ENCODE measurements at places on chromosomes 3 and 15. TPM values are rescaled to one million over a fixed set of nuclear protein-coding genes. Genes with fewer than 3 reads are reported as not detected.

NR2E3 gene
- not detected for total RNA-seq

GRCh38 chr3:183015185-183015584, 34.8 kb upstream of the DCUN1D1 start:
- H3K27ac ChIP-seq: no peak overlapping the region
- no peaks in the 10 kb centered on the region for H3K4me1 ChIP-seq
- no peaks in the 10 kb centered on the region for H3K27me3 ChIP-seq
- H3K36me3 ChIP-seq: peaks cover 24% of the 10 kb centered on the region
- H3K4me3 ChIP-seq: no peak overlapping the region

DNA sequence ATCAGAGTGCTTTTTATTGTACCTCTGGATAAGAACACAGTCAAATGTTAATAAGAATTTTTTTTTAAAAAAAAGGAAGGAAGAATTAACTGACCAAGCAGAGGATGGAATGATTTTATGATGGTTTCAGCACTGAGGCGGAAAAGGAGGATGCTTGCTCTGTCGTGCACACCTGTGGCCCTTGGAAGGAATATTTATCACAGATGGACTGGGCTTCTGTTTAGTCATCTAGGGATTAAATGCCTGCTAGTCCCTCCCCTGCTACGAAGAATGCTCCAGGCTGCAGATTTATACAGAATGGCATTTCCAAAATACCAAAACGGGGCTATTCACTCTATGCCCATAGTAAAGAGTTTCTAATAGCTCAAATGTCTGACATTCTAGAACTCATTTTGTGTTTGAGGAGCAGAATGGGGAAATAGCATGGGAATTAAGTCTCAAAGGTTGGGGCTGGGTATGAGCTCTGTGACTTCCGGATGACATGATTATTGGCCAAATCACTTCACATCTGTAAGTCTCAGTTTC, 92.8 kb upstream of the BCL6 start:
- H3K27me3 ChIP-seq: no peaks in the 10 kb centered on the region
- peaks cover 9% of the 10 kb centered on the region for H3K36me3 ChIP-seq
- no peak overlapping the region for H3K4me3 ChIP-seq
- H3K27ac ChIP-seq: no peak overlapping the region

GRCh38 chr3:62335196-62335595, 38.2 kb downstream of the FEZF2 start:
- no peaks in the 10 kb centered on the region for H3K36me3 ChIP-seq
- H3K27ac ChIP-seq: no peak overlapping the region
- DNase-seq: no peak
- no peaks in the 10 kb centered on the region for H3K27me3 ChIP-seq
- H3K4me1 ChIP-seq: no peaks in the 10 kb centered on the region
- no peak overlapping the region for H3K4me3 ChIP-seq

- H3K4me3 ChIP-seq: no peak overlapping the region
- no peak for DNase-seq
- no peaks in the 10 kb centered on the region for H3K36me3 ChIP-seq
- peaks cover 4% of the 10 kb centered on the region for H3K27me3 ChIP-seq
- H3K4me1 ChIP-seq: no peaks in the 10 kb centered on the region
These were observed 29.6 kb downstream of the SLC6A1 start for GRCh38 chr3:11022115-11022514.

DNASE1L3 gene
- total RNA-seq: not detected

- H3K36me3 ChIP-seq: peaks cover 20% of the 10 kb centered on the region
- H3K4me3 ChIP-seq: no peak overlapping the region
- peaks cover 4% of the 10 kb centered on the region for H3K4me1 ChIP-seq
- DNase-seq: no peak
- no peak overlapping the region for H3K27ac ChIP-seq
These were observed 60.0 kb downstream of the DNASE1L3 start for GRCh38 chr3:58150810-58151199.
